Skin of body (tissue), 3 donors: ENCODE measurements at places on chromosomes 1 and 21.

DNA sequence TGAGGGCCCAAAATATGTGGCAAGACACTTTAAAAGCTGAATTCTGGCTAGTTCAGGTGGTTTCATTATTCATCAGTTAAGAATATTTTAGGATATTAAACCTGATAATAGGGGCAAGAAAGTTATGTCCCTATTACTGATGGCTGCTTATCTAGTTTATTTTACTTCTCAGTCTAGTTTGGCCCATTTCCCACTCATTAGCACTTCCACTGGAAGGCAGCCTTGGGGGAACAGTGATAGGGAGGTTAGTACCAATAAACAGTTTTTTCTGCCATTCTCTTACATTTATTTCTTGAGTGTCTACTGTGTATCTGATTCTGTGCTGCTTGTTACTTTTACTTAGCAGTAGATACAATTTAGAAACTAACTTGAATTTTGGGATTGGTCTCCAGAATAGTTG lies 9.0 kb downstream of the PPP1R12B start:
- no peak for DNase-seq

- DNase-seq: peak; percentile 70
Measured at GRCh38 chr1:58781541-58782177, 2.2 kb downstream of the JUN start.

DNA sequence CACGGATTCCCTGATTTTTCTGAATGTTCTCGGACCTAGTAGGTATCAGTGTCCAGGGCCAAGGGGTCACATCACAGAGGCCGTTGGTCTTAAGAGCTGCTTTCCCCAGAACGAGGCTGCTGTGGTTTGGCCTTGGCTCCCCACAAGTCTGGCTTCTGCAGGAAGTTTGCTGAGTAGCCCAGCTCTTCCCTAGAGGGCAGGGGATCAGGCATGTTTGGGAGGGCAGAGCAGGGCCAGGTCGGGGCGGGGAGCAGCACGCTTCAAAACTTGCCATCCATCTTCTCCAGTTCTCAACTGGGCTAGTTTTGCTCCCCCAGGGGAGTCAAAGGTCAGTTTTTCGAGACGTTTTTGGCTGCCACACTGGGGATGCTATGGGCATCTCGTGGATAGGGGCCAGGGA lies 37.0 kb downstream of the MAN1C1 start:
- no peak for DNase-seq

GRCh38 chr21:27292229-27292628 lies 325.3 kb upstream of the ADAMTS5 start:
- DNase-seq: no peak

- no peak for DNase-seq
Measured at GRCh38 chr1:248631354-248632008, 3.4 kb downstream of the OR2T11 start.

GRCh38 chr1:68049941-68050878 lies at the start of gene DIRAS3:
Gene DIRAS3, minus strand, starts transcription at chr1:68050627. Its CDS starts 3,330 bp downstream, at chr1:68047297.
- DNase-seq: no peak

DNA sequence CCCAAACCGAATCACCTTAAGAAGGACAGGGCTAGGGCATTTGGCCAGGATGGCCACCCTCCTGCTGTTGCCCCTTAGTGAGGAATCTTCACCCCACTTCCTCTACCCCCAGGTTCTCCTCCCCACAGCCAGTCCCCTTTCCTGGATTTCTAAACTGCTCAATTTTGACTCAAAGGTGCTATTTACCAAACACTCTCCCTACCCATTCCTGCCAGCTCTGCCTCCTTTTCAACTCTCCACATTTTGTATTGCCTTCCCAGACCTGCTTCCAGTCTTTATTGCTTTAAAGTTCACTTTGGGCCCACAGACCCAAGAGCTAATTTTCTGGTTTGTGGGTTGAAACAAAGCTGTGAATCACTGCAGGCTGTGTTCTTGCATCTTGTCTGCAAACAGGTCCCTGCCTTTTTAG lies 3.6 kb downstream of the BTG2 start:
- DNase-seq: no peak
